Hematopoietic multipotent progenitor cell treated with erythropoietin and hydrocortisone succinate and interleukin-3 and kit ligand, for 15 days (in vitro differentiated cells): ENCODE measurements at places on chromosomes 5 and 9.

DNA sequence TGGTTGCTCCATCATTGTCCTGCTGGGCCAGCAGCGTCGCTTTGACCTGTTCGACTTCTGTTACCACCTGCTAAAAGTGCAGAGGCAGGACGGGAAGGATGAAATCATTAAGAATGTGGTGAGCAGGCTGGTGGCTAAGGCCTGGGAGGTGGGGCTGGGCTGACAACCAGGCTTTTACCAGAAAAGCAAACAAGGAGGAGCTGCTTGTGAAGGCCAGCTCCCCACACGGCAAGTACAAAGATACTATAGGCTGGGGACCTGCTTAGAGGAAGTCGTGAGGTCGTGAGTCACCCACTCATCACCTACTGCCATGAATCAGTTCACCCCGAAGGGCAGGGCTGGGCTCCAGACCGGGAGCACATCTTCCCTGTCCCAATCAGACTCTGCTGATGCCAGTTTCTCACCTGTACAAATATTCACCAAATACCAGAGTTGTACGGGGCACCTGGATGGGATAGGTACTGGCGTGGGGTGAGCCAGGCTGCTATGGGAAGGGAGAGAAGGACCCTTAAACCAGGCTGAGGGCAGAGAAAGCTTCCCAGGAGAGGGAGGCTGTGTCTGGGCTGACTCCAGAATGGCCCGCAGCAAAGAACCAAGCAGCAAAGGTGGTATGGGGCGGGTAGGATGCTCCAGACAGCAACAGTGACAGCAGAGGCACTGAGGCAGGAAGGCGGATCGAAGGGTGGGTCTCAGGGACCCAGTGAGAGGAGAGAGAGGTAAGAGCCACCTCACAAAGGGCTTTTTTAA lies 69.3 kb upstream of the NIPAL4 start:
- DNase-seq = no peak

DNA sequence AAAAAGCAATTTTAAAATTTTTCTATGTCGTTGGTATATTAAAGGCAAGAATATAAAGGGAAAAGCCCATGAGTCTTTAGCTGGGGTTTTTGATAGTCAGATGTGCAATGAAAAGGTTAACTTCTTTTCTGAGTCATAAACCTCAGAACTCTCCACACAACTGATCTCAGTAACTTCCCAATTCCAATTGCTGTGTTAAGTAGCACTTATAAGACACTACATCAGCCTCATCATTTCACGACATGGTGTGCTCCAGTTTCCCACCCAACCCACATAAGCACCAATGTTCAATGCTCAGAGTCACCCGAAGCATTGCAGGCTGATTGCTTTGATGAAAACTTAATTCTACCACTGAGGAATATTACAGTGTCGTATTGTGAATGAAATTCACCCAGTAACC lies 155.8 kb downstream of the TSSK1B start:
- no peak for DNase-seq

DNA sequence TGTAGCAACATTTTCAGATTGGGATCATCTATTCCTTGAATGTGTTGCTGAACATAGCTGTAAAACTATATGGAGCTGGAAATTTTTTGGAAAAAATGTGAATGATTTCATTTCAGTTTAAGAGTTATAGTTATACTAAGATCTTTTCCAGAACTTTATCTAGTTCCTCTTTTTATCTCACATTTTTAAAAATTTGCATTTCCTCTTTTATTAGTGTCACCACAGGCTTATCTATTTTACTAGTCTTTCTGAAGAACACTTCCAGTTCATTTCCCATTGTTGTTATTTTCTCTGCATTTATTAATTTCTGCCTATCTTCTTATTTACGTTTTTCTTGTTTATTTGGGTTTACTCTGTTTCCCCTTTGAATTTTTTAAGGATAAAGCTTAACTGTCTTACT lies 46.0 kb upstream of the FSTL4 start:
- no peak for DNase-seq

GRCh38 chr5:9350301-9350797 lies 195.5 kb downstream of the SEMA5A start:
- no peak for DNase-seq

DNA sequence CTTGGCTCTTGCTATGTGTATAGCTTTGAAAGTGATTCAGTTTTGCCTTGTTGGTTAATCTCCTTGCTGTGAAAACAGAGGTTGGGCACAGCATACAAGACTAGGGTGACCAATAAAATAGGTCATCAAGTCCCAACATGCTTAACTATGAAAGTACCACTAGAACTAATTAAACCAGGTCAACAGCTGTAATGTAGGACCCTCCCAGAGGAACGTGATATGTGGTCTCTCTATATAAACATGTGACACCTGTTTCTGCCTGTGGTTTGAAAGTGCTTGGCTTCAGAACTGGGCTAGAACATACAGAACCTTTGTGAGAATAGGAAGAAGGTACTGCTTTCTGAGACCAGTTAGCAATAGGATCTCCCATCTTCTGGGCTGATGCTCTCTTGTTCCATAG lies 297.1 kb downstream of the FBXL7 start:
- no peak for DNase-seq

DNA sequence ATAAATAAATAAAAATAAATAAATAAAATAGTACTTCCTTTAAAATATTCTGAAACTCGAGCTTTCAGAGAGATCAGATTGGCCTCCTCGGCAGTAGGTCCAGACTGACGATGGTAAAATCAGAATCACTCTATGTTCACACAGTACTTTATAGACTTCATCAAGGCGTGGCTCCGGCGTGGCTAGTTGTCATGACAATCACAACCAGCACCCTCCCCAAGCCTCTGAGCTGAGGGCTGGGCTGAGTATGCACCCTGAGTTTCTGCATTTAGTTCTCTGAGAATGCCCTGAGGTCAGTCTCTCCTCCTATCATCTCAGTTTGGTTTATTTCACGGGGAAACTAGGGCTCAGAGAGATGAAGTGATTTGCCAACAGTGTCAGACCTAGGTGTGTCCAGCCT lies 43.3 kb upstream of the BARHL1 start:
- no peak for DNase-seq

DNA sequence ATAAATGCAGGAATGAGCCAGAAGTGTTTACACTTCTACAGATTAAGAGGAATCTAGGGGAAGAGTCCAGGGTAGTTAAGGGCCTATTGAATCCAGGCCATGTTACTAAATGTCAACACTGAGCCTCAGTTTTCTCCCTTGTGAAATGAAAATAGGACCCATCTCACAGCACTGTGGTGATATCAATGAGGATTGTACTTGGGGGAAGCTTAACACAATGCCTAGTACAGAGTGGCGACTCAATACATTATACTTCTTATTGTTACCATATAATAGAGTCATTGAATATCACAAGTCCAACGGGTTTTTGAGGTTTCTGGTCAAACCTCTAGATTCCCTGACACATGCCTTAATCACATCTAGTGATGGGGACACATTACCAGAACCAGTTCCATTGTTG lies 4.6 kb downstream of the TRUB2 start:
- no peak for DNase-seq

DNA sequence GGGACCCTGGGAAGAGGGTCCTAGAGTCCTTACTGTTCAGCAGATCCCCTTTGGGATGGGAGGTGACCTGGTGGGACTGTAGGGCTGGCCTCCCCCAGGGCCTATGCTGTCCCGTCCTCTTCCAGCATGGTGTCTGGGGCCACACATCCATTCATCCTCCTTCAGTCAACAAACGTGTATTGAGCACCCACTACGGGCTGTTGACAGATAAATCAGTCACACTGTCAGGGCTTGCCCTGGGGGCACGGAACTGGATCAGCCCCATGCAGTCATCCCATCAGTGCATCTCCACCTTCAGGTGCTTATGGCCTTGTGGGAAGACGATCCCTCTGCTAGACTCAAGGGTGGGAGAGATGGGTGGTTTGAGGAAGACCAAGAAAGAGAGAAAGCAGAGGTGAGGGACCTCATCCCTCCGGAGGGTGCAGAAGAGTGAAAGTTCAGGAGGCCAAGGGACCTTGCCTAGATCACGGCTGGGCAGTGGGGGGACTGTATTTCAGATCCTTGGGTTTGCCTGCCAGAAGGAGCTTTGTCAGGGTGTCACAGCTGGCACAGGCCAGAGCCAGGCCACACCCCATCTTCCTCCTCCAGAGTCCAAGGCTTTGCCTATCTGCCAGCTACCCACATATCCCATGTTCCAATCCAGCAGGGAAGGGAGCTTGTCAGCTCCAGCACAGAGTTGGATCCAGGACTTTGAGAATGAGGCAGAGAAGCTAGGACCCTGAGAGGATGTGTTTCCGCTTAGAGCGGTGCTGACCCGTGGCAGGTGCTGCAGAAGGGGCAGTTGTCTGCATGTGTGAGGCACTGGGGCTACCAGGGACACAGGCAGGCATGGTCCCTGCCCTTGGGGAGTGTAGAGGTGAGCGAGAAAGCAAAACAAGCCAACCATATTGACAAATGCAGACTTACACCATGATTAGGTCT lies 30.5 kb downstream of the COL27A1 start:
- no peak for DNase-seq
